ENCODE measurements at places on chromosomes 5 and 9. TPM values are rescaled to one million over a fixed set of nuclear protein-coding genes. Genes with fewer than 3 reads are reported as not detected.

DNA sequence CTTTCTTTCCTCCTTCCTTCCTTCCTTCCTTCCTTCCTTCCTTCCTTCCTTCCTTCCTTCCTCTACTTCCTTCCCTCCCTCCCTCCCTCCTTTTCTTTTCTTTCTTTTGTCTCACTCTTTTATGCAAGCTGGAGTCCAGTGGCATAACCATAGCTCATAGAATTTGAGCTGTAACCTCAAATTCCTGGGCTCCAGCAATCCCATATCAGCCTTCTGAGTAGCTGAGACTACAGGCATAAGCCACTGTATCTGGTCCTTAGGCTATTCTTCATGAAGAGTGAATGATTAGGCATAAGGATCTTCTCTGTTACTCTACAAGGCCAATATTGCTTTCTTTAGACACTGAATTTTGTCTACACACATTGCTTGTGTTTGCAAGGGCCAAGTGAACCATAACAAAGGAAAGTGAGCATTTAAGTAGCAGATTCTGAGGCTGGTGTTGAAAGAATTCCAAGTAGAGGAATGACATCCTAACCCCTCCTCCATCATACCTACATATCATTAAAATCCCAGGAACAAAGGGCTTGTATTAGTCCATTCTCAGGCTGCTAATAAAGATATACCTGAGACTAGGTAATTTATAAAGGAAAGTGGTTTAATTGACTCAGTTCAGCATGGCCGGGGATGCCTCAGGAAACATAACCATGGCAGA, 293.2 kb downstream of the HCN1 start:
- no peak for DNase-seq
- H3K27me3 ChIP-seq = no peaks in the 10 kb centered on the region
- H3K27ac ChIP-seq = no peak overlapping the region

DNA sequence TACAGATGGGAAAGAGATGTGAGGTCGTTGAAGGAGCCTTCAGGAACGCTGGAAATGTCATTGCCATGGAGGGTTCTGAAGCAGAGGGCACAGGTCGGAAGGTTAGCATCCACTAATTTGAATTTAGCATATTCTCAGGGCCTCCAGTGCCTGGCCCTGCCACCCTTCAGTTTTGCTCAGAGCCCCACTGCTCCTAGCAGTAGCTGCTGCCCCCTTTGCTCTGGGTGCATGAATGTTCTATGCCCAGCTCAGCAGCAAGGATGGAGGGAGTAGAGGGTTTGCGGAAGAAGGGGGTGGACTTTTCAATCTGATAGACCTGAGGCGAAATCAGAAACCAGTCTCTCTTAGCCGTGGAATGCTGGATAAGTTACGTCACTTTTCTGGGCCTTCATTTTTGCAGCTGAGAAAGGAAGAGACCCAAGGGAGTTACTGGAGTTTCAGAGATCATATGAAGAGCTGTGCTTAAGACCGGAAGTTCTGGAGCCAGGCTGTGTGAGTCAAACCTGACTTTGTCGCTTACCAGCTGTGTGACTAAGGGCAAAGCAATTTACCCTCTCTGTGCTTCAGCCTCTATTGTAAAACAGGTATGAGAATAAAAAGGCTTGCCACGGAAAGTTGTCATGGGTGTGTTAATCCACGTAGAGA, 133.2 kb upstream of the PANK3 start:
- H3K4me3 ChIP-seq = no peak overlapping the region
- H3K27ac ChIP-seq = no peak overlapping the region
- H3K36me3 ChIP-seq = no peaks in the 10 kb centered on the region
- no peak for DNase-seq
- no peaks in the 10 kb centered on the region for H3K4me1 ChIP-seq

Gene PAEP
- polyA plus RNA-seq = not detected

Gene LCN9
- polyA plus RNA-seq = not detected

- no peak overlapping the region for H3K27ac ChIP-seq
- H3K4me1 ChIP-seq = no peaks in the 10 kb centered on the region
- DNase-seq = no peak
- H3K36me3 ChIP-seq = no peaks in the 10 kb centered on the region
- H3K4me3 ChIP-seq = no peak overlapping the region
- H3K27me3 ChIP-seq = peaks cover 3% of the 10 kb centered on the region
Observed at GRCh38 chr5:111854186-111854585, 97.2 kb upstream of the NREP start.

DNA sequence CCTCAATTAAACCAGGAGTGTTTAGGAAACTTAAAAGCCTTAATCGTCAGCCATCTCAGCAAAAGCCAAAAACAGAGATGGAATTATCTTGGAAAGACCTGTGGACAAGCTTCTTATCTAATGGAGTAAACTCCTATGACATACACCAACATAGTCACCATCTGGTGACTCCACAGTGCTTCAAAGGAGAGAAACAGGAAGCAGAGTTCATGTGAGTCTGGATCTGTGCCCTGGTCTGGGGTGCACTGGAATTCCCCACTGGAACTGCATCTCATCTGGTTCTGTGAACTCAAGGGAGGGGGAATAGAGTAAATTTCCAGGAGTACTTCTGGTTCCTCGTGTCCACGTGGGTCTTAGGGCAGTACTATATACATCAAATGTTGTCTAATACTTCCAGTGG, 36.3 kb upstream of the KCNN2 start:
- H3K27ac ChIP-seq = no peak overlapping the region
- no peaks in the 10 kb centered on the region for H3K4me1 ChIP-seq
- no peaks in the 10 kb centered on the region for H3K36me3 ChIP-seq
- DNase-seq = no peak
- H3K27me3 ChIP-seq = no peaks in the 10 kb centered on the region

Gene SLC36A2
- not detected for polyA plus RNA-seq

DNA sequence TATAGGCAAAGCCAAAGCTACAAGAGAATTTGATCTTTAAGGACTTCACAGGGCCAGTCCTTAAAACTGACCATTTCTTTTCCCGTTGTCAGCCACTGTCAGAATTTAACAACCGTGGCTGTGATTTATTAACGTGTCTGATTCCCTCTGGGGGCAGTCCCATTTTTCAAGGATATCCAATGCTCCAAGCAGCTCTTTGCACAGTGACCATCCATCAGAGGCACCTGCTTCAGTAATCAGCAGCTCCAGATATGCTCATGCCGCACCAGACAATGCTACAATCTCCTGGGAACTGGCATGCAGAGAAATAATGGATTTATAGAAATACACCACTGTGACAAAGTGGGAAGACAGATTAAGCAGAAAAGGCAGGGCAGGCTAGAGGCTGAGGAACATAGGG, 163.3 kb upstream of the PPP1R2B start:
- no peak overlapping the region for H3K27ac ChIP-seq
- no peak overlapping the region for H3K4me3 ChIP-seq
- no peaks in the 10 kb centered on the region for H3K27me3 ChIP-seq

DNA sequence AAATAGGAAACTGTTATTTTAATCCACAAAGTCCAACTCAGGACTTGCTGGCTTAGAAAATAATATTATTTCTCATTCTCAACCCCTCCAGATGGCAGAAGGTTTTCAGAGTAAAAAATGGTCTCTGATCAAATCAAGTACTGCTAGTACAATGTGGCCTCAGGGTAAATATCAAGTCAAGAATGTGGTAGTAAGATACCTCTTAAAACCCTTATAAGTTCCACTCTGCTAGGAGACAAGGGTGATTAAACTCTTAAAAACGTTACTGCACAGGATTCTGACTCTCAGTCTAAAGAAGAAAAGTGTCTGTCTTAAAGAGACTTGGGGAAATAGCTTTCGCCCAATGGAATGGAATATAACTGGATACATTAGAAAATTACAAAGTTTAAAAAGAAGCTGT, 120.8 kb upstream of the PDE4D start:
- H3K4me1 ChIP-seq = no peaks in the 10 kb centered on the region
- no peak for DNase-seq
- no peaks in the 10 kb centered on the region for H3K27me3 ChIP-seq
- H3K36me3 ChIP-seq = no peaks in the 10 kb centered on the region
- H3K27ac ChIP-seq = no peak overlapping the region
- H3K4me3 ChIP-seq = no peak overlapping the region

DNA sequence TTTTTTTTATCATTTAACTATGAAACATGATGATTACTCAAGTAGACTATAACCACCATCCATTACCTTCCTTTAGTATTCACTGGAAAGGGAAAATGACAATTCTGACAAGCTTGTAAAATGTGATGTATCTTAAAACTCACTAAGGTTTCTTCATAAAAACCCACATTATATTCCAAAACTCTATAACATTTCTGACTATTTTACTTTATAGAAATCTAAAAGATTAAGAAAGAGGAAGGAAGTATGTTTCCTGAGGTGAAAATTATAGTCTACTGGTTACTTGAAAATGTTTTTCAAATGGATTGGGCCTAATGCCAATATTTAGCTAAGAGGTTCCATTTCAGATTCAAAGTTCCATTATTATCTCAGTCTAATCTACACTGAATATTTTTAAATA, 1982.2 kb upstream of the C9orf72 start:
- H3K4me1 ChIP-seq = no peaks in the 10 kb centered on the region
- DNase-seq = no peak
- H3K4me3 ChIP-seq = no peak overlapping the region
- H3K27ac ChIP-seq = no peak overlapping the region

Measured in CD4-positive, alpha-beta memory T cell (primary cell).